ENCODE measurements at places on chromosomes 4 and X.

GRCh38 chr4:150909116-150909515 is 106.0 kb downstream of the LRBA start:
- no peak for DNase-seq

- DNase-seq, result no peak
Observed at GRCh38 chr4:148790691-148791090, 348.5 kb upstream of the NR3C2 start.

DNA sequence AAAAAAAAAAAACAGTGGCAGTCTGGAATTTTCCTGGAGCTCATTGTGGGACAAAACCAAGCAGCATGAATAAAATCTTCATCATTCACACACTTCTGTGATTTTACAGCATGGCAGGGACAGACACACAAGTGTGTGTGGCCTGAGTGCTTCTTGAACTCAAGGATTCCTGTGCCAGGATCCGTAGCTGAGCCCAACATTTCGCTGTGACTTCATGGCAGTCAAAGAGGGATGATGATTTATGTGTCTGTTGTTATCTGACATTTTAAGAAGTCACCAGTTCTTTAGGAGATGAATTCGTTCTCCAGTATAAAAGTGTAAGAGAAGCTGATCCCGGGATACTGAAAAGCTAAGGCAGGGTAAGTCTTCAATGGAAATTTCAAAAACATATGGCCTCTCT is 57.0 kb downstream of the ING2 start:
- no peak for DNase-seq

DNA sequence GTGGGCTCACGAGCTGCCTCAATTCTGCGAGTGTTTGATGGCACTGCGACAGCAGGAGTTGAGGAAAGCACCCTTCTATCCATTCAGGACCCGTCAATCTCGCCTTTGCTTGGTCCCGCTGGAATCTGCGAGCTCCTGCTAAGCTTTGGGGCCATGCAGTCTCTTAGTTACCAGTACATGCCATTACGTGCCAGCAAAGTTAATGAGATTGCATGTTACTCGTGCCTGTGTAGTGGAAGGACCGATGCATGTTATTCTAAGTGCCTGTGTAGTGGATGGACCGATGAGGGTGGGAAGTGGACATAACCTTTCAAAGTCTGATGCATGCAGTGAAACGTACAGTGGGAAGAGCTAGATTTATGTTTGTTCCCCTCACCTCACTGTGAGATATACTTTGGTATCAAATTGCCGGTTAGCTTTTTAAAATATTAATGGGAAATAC is 569 bp downstream of the RPS3A start:
- no peak for DNase-seq

DNA sequence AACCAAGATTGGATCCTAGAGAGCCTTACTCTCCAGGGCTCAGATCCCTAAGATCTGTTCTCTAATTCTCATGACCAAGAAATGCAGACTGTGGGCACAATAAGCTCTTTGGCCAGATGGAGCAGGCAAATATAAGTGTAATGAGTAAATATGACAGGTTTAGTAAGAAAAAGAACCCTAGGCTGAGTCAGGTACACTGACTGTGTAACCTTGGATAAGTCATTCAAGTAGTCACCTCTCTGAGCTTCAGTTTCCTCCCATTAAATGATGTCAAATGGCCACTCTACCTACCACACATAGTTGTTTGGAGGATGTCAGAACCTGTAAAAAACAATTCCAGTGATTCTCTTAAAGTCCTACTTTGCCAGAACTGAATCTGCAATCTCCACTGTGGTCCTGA is 8.3 kb upstream of the EDA start:
- no peak for DNase-seq

- DNase-seq, result peak; percentile 10
Observed at GRCh38 chrX:22164770-22165388, 107.8 kb upstream of the CBLL2 start.

GRCh38 chr4:75630937-75631329 is 605 bp upstream of the CDKL2 start:
- DNase-seq, result no peak

- no peak for DNase-seq
Observed at GRCh38 chr4:180550106-180550505, 1693.1 kb upstream of the TENM3 start.

GRCh38 chr4:107834241-107834794 is 9.6 kb downstream of the SGMS2 start:
- no peak for DNase-seq

GRCh38 chr4:88158038-88158488 is 376 bp downstream of the ABCG2 start:
- DNase-seq, result peak; percentile 51

DNA sequence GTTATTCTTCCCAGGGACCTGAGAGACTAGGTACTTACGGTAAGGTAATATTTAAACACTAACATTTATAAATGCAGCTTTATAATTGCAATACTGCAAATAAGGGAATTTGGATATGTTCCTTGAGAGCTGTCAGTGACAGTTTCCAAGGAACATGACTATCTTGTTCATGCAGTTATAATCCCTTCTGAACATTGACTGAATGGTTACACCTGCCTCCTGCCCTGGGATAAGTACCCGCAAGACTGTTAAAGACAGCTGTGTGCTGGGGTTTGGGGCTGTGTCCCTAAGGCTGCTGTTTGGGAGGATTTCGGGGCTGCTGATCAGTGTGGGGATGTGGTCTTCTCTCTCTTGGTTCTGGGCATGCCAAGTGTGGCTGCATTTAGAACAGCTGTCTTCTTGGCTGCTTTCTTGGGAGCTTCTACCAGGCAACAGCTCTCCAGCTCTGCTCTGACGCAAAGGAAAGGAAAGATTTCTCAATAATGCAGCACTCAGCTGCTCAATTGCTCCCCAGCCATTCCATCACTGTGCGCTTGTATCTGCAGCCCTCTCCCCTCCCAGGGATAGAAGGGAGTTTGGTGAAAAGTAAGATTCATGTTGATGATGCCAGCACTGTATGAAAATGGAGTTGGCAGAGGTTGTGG is 298.8 kb upstream of the TAPT1 start:
- peak; percentile 23 for DNase-seq

- DNase-seq, result no peak
Observed at GRCh38 chr4:24794480-24794879, 893 bp upstream of the SOD3 start.

DNA sequence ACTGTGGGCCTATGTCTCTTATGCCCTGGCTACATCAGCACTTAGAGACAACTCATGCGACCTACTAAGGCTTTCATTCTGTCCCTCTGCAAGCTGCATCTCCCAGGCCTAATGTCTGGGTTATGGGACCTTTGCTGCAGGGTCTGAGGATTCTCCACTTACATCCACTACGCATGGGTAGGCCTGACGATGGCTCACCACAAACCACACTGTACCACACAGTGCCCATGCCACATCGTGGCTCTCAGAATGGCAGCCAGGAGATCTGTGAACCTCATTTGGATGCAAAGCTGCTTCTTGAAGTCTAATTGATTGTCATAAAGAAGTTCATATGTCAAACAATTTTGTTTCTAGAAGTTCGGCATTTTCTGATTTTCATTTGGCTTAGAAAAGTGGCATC is 84.6 kb upstream of the BEND4 start:
- DNase-seq, result no peak

- DNase-seq, result peak; percentile 58
Observed at GRCh38 chrX:100090931-100091330, 319.1 kb downstream of the PCDH19 start.

- no peak for DNase-seq
Observed at GRCh38 chrX:78455901-78456300, 128.5 kb upstream of the CYSLTR1 start.

DNA sequence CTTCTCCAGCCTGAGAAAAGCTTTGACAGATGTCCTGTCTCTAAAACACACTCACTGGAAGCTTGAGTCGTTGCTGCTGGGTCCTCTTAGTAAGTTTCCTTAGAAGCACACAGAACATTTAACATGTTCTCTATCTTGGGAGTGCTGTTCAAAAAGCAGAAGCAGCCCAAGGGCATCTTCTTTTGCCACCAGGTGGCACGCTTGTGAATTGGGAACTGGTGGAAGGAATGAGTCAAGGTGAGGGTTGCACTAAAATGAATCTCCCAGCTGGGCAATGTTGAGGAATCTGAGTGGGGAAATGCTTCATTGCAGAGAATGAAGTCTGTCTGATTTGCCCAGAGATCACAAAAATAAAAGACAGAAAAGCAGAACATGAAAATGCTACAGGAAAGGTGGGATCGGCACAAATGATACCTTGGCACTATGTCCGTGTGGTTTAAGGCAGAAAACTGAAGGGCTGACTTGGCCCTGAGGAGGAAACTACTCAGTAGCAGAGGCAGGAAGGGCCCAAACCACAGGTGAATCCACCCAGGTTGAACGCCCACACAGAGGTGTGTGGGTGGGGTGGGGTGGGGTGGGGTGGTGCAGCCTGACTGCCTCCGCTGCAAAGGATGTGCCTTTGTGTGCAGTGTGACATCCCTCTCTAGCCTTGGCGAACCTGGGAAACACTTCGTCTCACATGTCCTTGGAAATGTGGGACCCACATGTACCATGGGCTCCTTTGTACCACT is 26.0 kb downstream of the KIT start:
- DNase-seq, result no peak

DNA sequence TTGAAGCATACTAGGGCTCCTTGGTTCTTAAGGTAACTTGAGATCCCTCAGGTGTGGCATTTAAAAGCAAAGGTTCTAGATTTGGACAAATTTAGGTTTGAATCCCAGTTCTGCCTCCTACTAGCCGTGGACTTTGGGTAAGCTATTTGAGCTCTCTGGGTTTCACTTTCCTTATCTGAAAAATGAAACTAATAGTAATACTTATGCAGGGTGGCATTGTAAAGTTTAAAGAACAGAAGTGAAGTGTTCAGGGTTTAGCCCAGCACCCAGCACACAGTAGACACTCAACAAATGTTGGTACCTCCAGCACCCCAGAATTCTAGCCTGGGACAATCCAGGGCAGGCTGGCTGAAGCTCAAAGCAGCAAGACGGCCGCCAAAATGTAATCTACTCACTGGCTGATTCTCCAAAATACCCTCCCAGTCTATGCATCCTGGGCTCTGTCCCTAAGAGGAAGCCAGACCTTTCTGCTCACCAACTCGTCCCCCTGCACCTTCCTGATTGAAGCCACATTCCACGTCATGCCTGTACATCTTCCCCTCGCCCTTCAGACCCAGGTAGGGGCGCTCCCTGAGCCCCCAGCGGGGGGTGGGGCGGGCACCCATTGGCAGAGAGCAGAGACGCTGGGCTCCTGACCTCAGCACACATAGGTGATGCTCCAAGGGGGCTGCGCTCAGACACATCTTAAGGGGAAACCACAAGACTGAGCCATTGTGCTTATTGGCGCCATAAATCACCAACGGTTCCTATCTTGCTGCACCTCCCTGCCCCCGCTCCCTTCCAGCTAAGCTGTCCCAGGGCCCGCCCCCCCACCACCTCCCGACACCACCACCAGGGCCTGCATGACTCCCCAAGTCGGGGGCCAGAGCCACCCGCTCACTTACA is 160.6 kb downstream of the BCOR start:
- no peak for DNase-seq

GRCh38 chr4:37051866-37052265 is 192.7 kb upstream of the NWD2 start:
- no peak for DNase-seq

DNA sequence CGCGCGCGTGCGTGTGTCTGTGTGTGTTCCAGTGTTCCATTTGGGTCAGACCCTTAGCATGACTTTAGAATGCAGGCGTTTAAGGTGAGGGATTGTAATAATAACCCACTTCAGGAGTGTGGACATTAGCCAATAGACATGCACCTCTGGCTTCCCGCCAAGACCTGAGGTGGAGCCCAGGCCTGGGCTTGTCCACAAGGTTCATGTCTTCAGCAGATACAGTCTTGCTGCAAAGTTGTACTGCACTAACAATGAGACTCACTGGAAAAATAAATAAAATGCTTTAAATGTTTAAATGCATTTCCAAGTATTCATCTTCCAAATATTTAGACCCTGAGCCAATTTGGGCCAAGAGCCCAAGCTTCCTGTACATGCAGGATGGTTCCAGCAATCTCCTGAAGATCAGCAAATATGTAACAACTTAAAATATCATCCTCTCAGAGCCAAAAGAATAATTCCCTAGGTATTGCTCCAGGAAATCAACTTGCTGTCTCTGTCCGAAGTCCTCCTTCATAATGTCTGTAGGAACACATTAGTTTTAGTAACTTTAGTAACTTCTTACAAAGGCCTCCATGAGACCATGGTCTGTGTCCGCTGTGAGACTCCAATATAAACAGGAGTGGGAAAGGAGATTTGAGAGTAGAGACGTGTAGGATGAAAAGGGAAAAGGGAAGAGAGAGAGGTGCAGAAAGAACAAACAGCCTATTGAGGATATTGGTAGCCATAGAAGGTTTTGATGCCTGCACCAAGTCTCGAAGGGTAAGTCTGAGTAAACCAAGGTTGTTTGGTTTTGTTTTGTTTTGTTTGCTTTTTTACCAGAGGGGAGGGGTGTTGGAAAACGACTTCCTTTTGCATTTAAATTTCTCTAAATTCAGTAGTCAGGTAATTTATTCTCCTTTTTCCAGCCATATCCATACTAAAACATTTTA is 98.5 kb upstream of the KLF3 start:
- DNase-seq, result peak; percentile 46

DNA sequence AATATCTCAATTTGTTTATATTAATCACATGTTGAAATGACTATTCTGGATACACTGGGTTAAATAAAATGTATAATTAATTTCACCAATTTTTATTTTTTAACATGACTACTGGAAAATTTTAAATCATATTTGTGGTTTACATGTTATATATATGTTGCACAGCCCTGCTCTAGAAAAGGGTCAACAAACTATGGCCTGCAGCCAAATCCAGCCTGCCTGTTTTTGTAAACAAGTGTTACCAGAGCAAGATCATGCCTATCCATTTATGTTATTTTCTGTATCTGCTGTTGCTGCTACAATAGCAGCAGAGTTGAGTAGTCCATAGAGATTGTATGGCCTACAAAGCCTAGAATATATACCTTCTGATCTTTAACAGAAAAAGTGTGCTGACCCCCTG is 1.2 kb downstream of the TCEANC start:
- no peak for DNase-seq

DNA sequence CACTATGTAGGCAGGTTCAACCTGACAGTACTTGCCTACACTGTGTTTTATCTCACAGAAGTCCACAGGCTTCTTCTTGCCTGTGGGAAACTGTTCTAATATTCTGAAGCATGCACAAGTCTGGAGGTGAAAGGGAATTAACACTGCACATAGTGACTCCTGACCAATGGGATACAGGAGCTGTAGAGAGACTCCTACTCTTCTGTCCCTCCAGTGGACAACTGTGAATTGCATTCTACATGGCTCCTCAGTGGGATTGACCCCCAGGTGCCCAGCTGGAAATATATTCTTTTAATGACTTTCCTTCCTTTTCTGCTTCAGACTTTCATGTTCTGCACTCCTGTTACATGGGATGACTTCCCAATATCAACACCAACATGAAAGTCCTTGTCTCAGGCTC is 8.2 kb upstream of the YIPF6 start:
- DNase-seq, result no peak

GRCh38 chr4:47088298-47088697 is 56.9 kb downstream of the GABRB1 start:
- DNase-seq, result no peak

- DNase-seq, result no peak
Observed at GRCh38 chr4:167218022-167218608, 16.2 kb downstream of the SPOCK3 start.
